ENCODE measurements at places on chromosomes 6 and 20. TPM values are rescaled to one million over a fixed set of nuclear protein-coding genes. Genes with fewer than 3 reads are reported as not detected.

The TRDN gene
- 0.12 TPM for total RNA-seq

The SLC22A3 gene
- total RNA-seq, result 0.94 TPM

The KCNG1 gene
- 4.5 TPM for total RNA-seq

The DEF6 gene
- total RNA-seq, result 0.57 TPM

The TOP1 gene
- 20.1 TPM for total RNA-seq

The CGAS gene
- 12.5 TPM for total RNA-seq

The MANEA gene
- 5.9 TPM for total RNA-seq

The TRIM40 gene
- not detected for total RNA-seq

The BHLHE23 gene
- total RNA-seq, result not detected

The SEMG1 gene
- total RNA-seq, result not detected

The MOCS1 gene
- total RNA-seq, result 5.9 TPM

The CDSN gene
- not detected for total RNA-seq

The HLA-DOA gene
- total RNA-seq, result not detected

The ELOVL4 gene
- total RNA-seq, result 2.4 TPM

The SAPCD1 gene
- total RNA-seq, result 1.7 TPM

The PPIL6 gene
- total RNA-seq, result 2.1 TPM

The SGK2 gene
- total RNA-seq, result not detected

The SAMD10 gene
- total RNA-seq, result 1.2 TPM

The SLC24A3 gene
- total RNA-seq, result 2.8 TPM

The HELZ2 gene
- total RNA-seq, result 88.7 TPM

The ULBP1 gene
- total RNA-seq, result 1.1 TPM

The EPHA7 gene
- not detected for total RNA-seq

The PRKN gene
- total RNA-seq, result not detected

The DEFB132 gene
- total RNA-seq, result 0.05 TPM

The POLH gene
- 17.9 TPM for total RNA-seq

The C4A gene
- 5.6 TPM for total RNA-seq

The PLEKHG1 gene
- total RNA-seq, result not detected

The WDR46 gene
- total RNA-seq, result 184 TPM

The C2 gene
- total RNA-seq, result 2.9 TPM

The WFDC12 gene
- total RNA-seq, result not detected

The KCNK16 gene
- not detected for total RNA-seq

The PACSIN1 gene
- total RNA-seq, result 0.20 TPM

The ARG1 gene
- total RNA-seq, result not detected

The NKX2-2 gene
- total RNA-seq, result 2.6 TPM

The HLA-G gene
- not detected for total RNA-seq

The HDGFL1 gene
- total RNA-seq, result not detected

The ADGRF5 gene
- not detected for total RNA-seq
